CD8-positive, alpha-beta memory T cell (primary cell): ENCODE measurements at places on chromosomes 7 and 10.

GRCh38 chr7:42219447-42219846 is 17.6 kb downstream of the GLI3 start:
- H3K4me1 ChIP-seq, result no peaks in the 10 kb centered on the region
- DNase-seq, result no peak
- no peak overlapping the region for H3K27ac ChIP-seq
- H3K4me3 ChIP-seq, result no peak overlapping the region
- H3K27me3 ChIP-seq, result no peaks in the 10 kb centered on the region

DNA sequence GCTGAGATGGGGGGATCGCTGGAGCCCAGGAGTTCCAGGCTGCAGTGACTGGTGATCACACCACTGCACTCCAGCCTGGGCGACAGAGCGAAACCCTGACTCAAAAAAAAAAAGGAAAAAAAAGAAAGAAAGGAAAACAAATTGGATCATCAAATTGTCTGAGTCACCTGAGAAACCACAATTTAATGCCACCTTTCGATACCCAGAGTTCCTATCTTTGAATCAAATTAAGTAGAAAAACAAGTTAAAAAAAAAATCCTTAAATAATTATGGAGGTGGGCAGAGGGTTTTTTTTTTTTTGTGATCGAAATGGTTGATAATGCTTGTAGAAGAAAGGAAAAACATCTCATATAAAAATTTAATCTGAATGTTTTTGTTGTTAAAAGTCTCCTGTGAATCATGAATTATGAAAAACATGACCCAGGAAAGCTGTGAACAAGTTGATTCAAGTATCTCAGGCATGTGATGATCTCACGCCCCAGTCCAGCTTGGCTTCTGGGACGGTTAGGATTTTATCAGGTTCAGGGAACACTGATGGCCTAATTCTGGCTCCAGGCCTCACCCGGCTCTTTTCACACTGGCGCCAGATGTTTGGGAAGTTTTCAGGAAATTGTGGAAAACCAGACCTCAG is 25.3 kb upstream of the CUX1 start:
- no peaks in the 10 kb centered on the region for H3K36me3 ChIP-seq
- H3K27ac ChIP-seq, result no peak overlapping the region
- H3K4me1 ChIP-seq, result no peaks in the 10 kb centered on the region
- no peak overlapping the region for H3K4me3 ChIP-seq

DNA sequence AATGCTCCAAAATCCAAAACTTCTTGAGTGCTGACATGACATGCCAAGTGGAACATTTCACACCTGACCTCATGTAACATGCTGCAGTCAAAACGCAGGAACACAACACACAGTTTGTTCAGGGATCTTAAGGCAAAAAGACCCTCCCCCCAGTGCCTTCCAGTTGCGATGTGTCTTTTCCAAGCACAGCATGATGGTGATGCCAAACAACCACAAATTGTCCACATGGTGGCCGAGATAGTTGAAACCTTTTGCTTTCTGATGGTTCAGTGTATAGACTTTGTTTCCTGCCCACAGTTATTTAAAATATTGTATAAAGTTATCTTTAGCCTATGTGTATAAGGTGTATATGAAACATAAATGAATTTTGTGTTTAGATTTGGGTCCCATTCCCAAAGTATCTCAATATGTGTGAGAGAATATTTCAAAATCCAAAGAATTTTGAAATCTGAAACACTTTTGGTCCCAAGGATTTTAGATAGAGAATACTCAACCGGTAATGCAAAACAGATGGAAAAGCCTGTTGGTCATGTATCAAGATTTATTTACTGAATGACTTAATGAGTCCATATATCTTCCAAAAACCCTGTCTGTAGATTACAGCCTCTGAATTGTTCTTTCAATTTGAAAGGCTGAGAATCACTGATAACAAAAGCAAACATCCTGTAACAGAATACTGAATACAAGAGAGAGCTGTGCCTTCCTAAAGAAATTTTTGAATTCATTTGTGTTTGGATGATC is 93.4 kb upstream of the OIT3 start:
- no peak overlapping the region for H3K27ac ChIP-seq
- H3K4me1 ChIP-seq, result no peaks in the 10 kb centered on the region
- no peak overlapping the region for H3K4me3 ChIP-seq
- H3K36me3 ChIP-seq, result no peaks in the 10 kb centered on the region

DNA sequence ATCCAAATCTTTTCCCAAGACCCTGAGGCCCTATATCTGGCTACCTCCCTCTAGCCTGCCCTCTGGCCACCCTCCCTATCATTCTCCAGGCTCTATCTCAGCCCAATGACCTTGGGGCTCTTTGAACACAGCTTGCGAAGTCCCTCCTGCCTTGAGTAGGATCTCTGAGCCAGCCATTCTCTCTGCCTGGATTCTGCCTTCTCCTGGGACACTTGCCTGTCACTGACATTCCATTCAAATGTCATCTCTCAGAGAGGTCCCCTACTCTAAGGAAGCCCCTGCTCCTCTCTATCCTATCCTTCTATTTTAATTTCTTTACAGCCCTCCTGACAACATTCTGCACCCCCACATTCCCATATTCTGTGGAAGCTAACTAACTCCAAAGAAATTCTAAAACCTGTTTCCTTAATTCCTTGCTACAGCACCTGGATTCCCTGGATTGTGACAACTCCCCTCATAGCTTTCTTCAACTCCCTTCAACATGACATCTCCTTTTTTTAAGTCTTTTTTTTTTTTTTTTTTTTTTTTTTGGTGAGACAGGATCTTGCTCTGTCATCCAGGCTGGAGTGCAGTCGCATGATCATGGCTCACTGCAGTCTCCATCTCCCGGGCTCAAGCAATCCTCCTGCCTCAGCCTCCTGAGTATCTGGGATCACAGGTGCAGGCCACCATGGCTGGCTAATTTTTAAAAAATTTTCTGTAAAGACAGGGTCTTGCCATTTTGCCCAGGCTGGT is 81.0 kb upstream of the ASAH2 start:
- peak overlapping the region; percentile 52 for H3K27ac ChIP-seq
- H3K36me3 ChIP-seq, result no peaks in the 10 kb centered on the region
- DNase-seq, result no peak
- H3K4me1 ChIP-seq, result peaks cover 30% of the 10 kb centered on the region
- H3K27me3 ChIP-seq, result no peaks in the 10 kb centered on the region
- H3K4me3 ChIP-seq, result no peak overlapping the region

GRCh38 chr7:135514856-135515255 is 5.0 kb upstream of the CNOT4 start:
- no peak overlapping the region for H3K4me3 ChIP-seq
- H3K36me3 ChIP-seq, result no peaks in the 10 kb centered on the region
- no peaks in the 10 kb centered on the region for H3K27me3 ChIP-seq

- no peaks in the 10 kb centered on the region for H3K27me3 ChIP-seq
- no peaks in the 10 kb centered on the region for H3K36me3 ChIP-seq
- no peak for DNase-seq
- no peak overlapping the region for H3K4me3 ChIP-seq
Observed at GRCh38 chr7:45625067-45625466, 50.9 kb downstream of the ADCY1 start.

- peak overlapping the region; percentile 98 for H3K27ac ChIP-seq
- no peaks in the 10 kb centered on the region for H3K27me3 ChIP-seq
- no peaks in the 10 kb centered on the region for H3K36me3 ChIP-seq
- peaks cover 95% of the 10 kb centered on the region for H3K4me1 ChIP-seq
Observed at GRCh38 chr10:3805791-3806461, 20.9 kb upstream of the KLF6 start.

- H3K4me3 ChIP-seq, result no peak overlapping the region
- H3K4me1 ChIP-seq, result no peaks in the 10 kb centered on the region
- no peaks in the 10 kb centered on the region for H3K36me3 ChIP-seq
- no peak overlapping the region for H3K27ac ChIP-seq
- DNase-seq, result no peak
- H3K27me3 ChIP-seq, result no peaks in the 10 kb centered on the region
Observed at GRCh38 chr7:37141742-37142141, 306.9 kb downstream of the ELMO1 start.

- H3K36me3 ChIP-seq, result no peaks in the 10 kb centered on the region
- no peak for DNase-seq
- H3K4me1 ChIP-seq, result no peaks in the 10 kb centered on the region
Observed at GRCh38 chr10:120465138-120465537, 8.1 kb downstream of the PLPP4 start.

DNA sequence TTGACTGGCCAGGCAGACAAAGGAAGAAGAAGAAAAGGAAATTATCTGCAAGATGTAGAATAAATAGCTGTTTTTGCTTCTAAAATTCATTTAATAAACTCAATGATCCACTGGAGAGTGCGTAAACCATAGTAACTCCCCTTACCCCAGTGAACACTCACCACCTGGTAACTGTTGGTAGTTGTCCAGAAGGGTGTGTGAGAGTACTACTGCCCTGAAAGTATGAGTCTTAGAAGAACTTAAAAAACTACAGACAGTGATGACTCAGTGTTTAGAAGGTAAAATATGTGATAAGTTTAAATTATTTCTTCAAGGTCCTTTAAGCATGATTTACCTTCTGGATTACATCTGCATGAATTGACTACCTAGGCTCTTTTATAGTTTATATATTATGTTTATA is 53.0 kb upstream of the SEMA3A start:
- no peaks in the 10 kb centered on the region for H3K36me3 ChIP-seq
- H3K4me1 ChIP-seq, result no peaks in the 10 kb centered on the region
- no peak for DNase-seq
- H3K27me3 ChIP-seq, result no peaks in the 10 kb centered on the region
- no peak overlapping the region for H3K27ac ChIP-seq
- H3K4me3 ChIP-seq, result no peak overlapping the region
